ENCODE measurements at places on chromosomes 13 and 19.

GRCh38 chr13:80199585-80200292 is 141.2 kb downstream of the SPRY2 start:
- no peaks in the 10 kb centered on the region for H3K4me1 ChIP-seq
- H3K4me3 ChIP-seq = no peak overlapping the region
- no peak for DNase-seq
- no peaks in the 10 kb centered on the region for H3K27me3 ChIP-seq
- no peak overlapping the region for H3K27ac ChIP-seq
- no peaks in the 10 kb centered on the region for H3K36me3 ChIP-seq

- no peak overlapping the region for H3K4me3 ChIP-seq
- peaks cover 5% of the 10 kb centered on the region for H3K4me1 ChIP-seq
- peaks cover 58% of the 10 kb centered on the region for H3K36me3 ChIP-seq
- H3K27me3 ChIP-seq = no peaks in the 10 kb centered on the region
Observed at GRCh38 chr13:113598481-113598880, 13.9 kb downstream of the TFDP1 start.

GRCh38 chr19:10105509-10106099 is 558 bp upstream of the PPAN start:
- H3K4me1 ChIP-seq = peaks cover 73% of the 10 kb centered on the region
- H3K36me3 ChIP-seq = peaks cover 33% of the 10 kb centered on the region
- no peaks in the 10 kb centered on the region for H3K27me3 ChIP-seq
- DNase-seq = peak; percentile 70
- peak overlapping the region; percentile 97 for H3K27ac ChIP-seq
- H3K4me3 ChIP-seq = peak overlapping the region; percentile 87

GRCh38 chr13:110713981-110714796 is 689 bp downstream of the ING1 start:
- peaks cover 6% of the 10 kb centered on the region for H3K36me3 ChIP-seq
- H3K4me3 ChIP-seq = peak overlapping the region; percentile 99
- peaks cover 33% of the 10 kb centered on the region for H3K4me1 ChIP-seq
- peaks cover 11% of the 10 kb centered on the region for H3K27me3 ChIP-seq
- H3K27ac ChIP-seq = peak overlapping the region; percentile 99

DNA sequence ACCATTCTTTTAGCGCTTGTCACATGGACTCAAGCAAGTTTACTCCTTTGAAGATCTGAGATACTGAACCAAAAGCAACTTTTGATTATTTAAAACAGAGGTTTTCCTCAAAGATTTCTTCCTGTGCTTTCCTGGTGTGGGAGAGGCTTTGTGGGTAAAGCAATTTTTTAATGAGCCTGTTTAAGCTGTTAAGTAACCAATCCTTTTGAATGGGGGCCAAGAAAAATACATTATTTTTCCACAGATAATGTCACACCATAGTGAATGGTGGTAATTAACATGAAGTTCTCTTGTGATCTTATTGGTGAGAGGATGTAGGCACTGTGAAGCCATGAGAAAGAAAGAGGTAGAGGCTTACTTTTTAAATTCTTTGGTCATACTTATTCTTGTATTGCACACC is 55.8 kb upstream of the OBI1 start:
- H3K27ac ChIP-seq = no peak overlapping the region
- no peak for DNase-seq
- peaks cover 5% of the 10 kb centered on the region for H3K27me3 ChIP-seq
- H3K4me3 ChIP-seq = no peak overlapping the region
- peaks cover 4% of the 10 kb centered on the region for H3K4me1 ChIP-seq

DNA sequence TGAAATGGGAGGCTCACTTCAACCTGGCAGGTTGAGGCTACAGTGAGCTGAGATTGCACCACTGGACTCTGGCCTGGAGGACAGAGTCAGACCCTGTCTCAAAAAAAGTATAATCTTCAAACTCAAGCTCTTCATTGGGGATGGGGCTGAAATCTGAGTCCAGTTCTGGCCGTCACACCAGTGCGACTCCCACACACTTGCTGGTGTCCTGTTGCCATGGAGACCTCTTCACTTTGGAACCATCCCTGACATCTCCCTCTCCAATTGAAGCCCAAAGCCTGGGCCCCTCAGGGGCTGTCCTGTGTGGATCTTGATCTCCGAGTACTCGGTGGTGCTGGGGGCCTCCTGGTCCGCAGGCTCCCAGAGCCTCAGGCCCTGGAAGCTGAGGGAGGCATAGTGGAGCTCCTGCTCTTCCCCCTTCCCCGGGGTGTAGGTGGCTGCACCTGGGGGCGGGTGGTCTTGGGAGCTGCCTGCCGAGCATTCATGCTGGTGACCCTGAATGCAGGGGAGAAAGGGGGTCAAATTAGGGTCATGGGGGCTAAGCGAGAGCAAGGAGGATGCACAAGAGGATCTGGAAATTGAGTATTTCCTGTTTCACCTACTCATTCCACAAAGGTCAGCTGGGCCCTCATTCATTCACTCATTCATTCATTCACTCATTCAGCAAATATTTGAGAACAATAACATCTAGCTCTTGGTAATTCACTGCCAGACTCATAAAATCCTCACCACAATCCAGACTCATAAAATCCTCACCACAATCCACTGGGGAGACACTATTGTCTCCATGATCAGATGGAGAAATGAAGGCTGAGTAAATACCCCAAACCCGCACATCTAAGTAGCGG is 11.0 kb downstream of the SIGLEC11 start:
- H3K4me3 ChIP-seq = no peak overlapping the region
- no peaks in the 10 kb centered on the region for H3K4me1 ChIP-seq
- no peak for DNase-seq
- H3K27ac ChIP-seq = no peak overlapping the region
- H3K36me3 ChIP-seq = no peaks in the 10 kb centered on the region

- peaks cover 4% of the 10 kb centered on the region for H3K4me1 ChIP-seq
- DNase-seq = no peak
- no peak overlapping the region for H3K4me3 ChIP-seq
- H3K27ac ChIP-seq = no peak overlapping the region
- H3K27me3 ChIP-seq = no peaks in the 10 kb centered on the region
- H3K36me3 ChIP-seq = peaks cover 33% of the 10 kb centered on the region
Observed at GRCh38 chr19:10132905-10133304, 13.2 kb upstream of the EIF3G start.

- H3K4me1 ChIP-seq = peaks cover 39% of the 10 kb centered on the region
- no peak overlapping the region for H3K27ac ChIP-seq
- H3K4me3 ChIP-seq = no peak overlapping the region
- peaks cover 73% of the 10 kb centered on the region for H3K27me3 ChIP-seq
Observed at GRCh38 chr19:1446713-1447481, 3.0 kb upstream of the APC2 start.

- H3K36me3 ChIP-seq = no peaks in the 10 kb centered on the region
- no peak overlapping the region for H3K4me3 ChIP-seq
- H3K27me3 ChIP-seq = peaks cover 12% of the 10 kb centered on the region
Observed at GRCh38 chr19:4524808-4525562, 6.7 kb upstream of the PLIN4 start.

GRCh38 chr13:45847554-45848224 is 3.9 kb downstream of the SIAH3 start:
- no peak overlapping the region for H3K4me3 ChIP-seq
- no peak overlapping the region for H3K27ac ChIP-seq
- DNase-seq = peak; percentile 66
- no peaks in the 10 kb centered on the region for H3K36me3 ChIP-seq
- H3K4me1 ChIP-seq = peaks cover 55% of the 10 kb centered on the region

GRCh38 chr19:39238944-39239343 is 5.9 kb downstream of the IFNL3 start:
- DNase-seq = no peak
- H3K27me3 ChIP-seq = peaks cover 17% of the 10 kb centered on the region
- no peaks in the 10 kb centered on the region for H3K36me3 ChIP-seq
- H3K4me1 ChIP-seq = peaks cover 24% of the 10 kb centered on the region
- peak overlapping the region; percentile 71 for H3K27ac ChIP-seq
- no peak overlapping the region for H3K4me3 ChIP-seq

- H3K4me3 ChIP-seq = no peak overlapping the region
- DNase-seq = no peak
- peaks cover 49% of the 10 kb centered on the region for H3K36me3 ChIP-seq
- H3K4me1 ChIP-seq = peaks cover 52% of the 10 kb centered on the region
- H3K27ac ChIP-seq = no peak overlapping the region
- H3K27me3 ChIP-seq = no peaks in the 10 kb centered on the region
Observed at GRCh38 chr19:55389386-55390317, 3.9 kb downstream of the RPL28 start.

DNA sequence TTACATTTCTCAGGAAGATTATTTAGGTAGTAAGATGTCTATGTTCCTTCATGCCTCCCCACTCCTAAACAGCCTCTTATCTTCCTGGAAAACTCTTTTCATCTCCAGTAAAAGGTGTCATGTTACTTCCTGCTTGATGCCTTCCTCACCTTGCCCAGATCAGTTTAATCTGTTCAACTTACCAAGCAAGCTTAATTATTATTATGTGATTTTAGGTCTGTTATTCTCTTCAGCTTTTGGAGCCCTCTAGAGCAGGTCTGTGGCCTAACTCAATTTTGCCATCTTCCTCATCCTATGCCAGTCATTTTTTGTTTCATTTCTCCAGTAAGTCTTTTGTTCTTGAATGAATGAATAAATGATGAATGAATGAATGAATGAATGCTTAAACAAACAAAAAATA is 528.4 kb downstream of the DCT start:
- DNase-seq = no peak
- H3K36me3 ChIP-seq = no peaks in the 10 kb centered on the region
- no peaks in the 10 kb centered on the region for H3K4me1 ChIP-seq
- no peak overlapping the region for H3K4me3 ChIP-seq
- no peak overlapping the region for H3K27ac ChIP-seq

DNA sequence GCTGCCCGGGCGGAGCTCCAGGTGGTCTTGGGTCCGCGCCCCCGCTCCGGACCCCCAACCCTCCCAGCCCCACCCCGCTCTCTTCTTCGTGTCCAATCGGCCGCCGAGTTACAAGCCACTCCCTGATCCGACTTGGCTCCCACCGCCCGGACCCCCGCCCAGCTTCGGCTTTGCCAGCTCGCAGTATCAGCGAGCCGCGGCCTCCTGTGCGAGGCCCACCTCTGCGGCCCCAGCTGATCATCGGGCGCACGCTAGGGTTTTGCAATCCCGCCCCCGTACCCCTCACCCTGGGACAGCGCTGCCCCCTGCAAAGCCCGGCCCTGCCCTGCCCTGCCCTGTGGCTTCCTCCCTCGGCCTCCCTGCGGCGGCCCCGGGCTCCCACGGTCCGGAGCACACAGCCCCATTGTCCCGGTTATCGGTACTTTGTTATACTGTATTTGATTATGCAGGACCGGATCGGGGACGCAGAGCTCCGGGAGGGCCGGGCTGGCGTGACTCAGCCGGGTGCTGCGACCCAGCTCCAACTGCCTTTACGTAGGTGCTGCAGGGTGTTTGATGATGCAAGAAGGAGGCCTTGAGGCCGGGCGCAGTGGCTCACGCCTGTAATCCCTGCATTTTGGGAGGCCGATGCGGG is 598 bp upstream of the LPAR2 start:
- peak overlapping the region; percentile 86 for H3K27ac ChIP-seq
- H3K27me3 ChIP-seq = peaks cover 4% of the 10 kb centered on the region
- peaks cover 49% of the 10 kb centered on the region for H3K36me3 ChIP-seq
- H3K4me1 ChIP-seq = peaks cover 41% of the 10 kb centered on the region

DNA sequence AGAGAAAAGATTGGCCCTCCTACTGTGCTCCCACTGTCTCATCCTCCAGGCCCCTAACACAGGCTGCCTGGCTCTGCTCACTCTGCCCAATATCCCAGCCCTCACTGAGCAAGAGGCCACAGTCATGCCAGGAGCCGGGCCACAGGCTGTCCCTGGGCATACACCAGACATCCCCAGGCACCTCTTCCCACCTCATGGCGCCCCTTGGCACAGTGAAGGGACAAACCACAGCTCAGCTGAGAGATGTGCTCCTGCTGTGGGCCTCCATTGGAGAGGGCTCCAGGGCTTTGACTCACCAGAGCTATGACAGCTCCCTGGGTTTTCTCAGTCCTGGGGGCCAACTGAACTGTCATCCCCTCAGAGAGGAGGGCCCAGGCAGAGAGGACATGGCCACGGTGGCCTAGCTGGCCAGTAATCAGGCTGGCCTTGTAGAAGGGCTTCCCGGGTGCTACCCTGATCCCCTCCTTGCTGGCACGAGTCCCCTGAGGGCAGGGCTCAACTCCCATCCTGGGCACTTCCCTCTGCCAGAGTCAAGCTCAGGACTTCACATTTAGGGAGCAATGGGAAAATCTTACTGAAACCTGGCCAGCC is 220.9 kb downstream of the TUBA3C start:
- H3K27ac ChIP-seq = no peak overlapping the region
- H3K4me1 ChIP-seq = no peaks in the 10 kb centered on the region
- H3K4me3 ChIP-seq = no peak overlapping the region
- no peaks in the 10 kb centered on the region for H3K27me3 ChIP-seq
- no peak for DNase-seq

DNA sequence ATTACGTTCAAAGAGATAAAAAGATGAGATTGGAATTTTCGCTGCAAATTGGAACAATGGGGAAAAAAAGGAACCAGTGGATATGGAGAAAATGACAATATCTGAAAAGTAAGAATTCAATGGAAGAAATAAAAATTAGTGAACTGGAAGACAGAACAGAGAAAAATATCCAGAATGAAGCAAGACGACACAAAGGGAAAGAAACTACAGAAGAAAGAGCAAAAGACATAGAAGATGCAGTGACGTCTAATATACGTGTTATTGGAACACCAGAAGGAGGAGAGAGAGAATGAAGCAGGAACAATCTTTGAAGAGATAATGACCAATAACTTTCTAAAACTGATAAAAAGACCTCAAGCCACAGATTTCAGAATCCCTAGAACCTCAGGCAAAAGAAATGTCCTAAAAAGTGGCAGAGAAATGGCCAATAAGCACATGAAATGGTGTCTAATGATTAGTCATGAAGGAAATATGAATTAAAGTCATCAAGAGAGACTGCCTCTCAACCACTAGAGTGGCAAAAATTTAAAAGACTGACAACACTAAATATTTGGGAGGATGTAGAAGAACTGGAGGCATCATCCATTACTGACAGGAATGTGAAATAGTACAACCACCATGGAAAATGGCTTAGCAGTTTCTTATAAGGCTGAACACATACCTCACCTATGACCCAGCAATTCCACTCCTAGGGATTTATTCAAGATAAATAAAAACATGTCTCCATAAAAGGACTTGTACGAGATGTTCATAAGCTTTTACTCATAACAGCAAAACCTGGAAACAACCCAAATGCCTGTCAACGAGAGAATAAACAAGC is 56.5 kb downstream of the GADD45B start:
- no peak overlapping the region for H3K4me3 ChIP-seq
- no peak for DNase-seq
- H3K4me1 ChIP-seq = peaks cover 29% of the 10 kb centered on the region
- peaks cover 10% of the 10 kb centered on the region for H3K27me3 ChIP-seq
- no peak overlapping the region for H3K27ac ChIP-seq

Data from activated naive CD4-positive, alpha-beta T cell treated with anti-CD3 and anti-CD28 coated beads, Interleukin-2, amount 10 ng/mL, durations not matched to agents 7 days and 5 days (primary cell).